ENCODE measurements at places on chromosomes 2 and 18.

DNA sequence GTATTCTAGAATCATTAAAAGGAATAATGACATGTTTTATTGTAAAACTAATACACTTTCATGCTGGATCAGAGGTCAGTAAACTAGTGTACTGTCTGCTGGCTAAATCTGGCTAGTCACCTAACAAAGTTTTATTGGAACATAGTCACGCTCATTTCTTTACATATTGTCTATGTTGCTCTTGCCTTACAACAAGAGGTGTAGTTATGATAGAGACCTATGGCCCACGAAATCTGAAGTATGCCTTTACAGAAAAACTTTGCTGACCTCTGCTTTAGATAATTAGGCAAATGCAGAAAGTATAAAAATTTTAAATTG is 29.9 kb upstream of the SCYGR2 start:
- no peak for DNase-seq

DNA sequence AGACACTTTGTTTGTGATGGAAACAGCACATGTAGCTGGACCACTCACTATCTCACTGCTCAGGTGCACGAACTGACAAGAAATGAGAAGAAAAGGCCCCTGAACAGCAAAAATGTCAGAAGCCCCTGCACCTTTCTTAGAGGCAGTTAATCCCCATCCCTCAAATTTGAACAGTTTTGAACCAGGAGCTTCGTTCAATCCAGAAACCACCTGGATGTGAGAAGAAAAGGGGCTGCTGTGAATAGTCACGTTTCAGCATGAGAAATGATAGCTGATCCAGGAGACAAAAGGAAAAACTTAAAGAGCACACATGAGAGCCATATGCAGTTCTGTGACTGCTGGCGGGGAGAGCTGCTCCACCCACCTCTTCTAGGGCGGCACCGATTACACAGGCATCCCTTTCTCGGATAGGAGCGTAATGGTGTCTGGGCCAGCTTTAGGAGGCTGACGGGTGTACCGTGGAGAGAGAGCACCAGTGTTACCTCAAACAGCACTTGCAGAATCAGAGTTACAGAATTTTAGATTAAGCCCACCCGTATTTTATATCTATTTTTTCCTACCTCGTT is 117.0 kb upstream of the EML6 start:
- DNase-seq: no peak

- DNase-seq: no peak
These were observed 1.9 kb downstream of the CMPK2 start for GRCh38 chr2:6863792-6864191.

DNA sequence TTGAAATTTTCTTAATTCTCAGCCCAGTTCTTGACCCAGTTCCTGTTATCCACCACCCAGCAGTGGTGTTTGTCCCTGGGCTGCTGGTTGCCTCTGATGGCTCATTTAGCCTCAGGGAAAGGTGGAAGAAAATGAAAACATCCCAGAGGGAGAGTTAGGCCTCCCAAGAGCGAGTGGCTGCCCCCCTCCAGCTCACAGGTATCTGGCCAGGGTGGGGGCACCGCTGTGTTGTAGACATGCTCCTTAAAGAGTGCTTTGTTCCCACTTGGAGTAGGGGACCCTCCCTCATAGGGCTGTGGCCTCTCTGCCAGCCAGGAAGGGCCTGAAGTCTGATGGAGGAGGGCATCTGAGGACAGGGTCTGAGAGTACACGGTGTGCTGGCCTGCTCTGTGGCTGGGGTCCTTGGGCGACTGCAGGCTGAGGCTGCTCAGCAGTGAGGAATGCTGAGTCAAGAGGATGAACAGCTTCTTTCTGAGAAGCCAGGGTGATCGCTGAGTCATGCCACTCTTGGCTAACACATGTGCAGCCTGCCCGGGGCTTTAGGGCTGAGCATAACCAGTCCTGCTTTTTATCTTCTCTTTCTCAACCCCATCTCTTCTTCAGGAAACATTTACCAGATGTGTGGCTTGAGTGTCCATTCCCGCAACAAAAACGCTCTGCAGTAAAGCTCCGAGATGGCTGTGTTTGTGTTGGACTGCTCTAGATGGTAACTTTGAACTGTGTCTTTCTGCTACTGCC is 72.3 kb downstream of the IL1R2 start:
- DNase-seq: no peak

DNA sequence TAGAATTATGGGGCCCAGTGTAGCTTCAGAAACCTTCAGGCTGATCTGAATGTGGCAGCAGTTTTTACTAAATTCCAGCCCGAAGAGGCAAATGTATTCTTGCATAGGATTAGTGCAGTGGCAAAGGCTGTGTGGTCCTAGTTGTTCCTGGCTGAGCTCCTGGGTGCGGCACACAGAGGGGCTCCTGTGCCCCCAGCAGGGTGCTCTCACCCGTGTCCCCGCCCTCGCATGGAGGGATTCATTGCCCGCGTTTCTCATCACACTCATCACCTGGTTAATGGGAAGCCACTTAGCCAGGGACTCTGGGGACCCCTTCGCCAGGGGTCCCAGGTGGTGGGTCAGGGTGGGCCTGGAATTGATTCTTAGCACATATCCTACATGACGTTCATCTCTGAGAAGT is 3.9 kb downstream of the KCNG2 start:
- no peak for DNase-seq

DNA sequence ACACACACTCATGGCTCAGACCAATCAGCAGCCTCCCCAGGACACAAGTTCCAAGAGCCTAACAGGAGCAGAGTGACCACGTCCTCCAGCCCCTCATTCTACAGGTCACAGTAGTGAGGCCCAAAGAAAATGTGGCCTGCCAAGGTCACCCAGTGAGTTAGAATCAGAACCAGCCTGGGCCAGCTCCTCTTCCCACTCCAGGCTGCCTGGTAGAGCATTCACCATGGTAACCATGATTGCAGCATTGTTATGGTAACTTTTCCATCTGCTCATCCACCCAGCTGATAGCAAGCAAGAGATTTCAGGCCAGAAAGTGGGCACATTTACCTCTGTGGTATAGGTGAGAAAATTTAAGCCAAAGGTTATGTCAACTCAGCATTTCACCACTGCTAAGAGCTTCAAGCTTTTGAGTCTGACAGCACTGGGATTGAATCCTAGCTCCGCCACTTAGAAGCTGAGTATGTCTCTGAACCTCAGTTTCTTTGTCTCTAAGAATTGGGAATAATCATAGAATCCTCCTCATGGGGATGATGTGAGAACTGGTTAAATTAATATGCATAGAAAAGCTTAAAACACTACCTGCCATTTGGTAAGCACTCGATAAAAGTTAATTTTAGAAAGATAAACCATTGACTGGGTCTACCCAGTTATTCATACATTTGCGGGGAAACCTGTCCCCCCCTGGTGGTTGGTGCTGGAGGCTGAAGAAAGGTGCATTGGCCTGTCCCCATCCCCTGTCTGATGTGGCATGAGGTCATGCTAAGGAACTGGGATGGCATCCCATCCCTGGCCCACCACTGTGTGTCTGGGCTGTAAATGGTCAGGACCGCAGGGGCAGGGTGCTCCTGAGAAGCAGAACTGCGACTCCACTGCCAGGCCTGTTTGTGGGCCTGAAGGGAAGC is 181.5 kb downstream of the KLHL29 start:
- DNase-seq: no peak

DNA sequence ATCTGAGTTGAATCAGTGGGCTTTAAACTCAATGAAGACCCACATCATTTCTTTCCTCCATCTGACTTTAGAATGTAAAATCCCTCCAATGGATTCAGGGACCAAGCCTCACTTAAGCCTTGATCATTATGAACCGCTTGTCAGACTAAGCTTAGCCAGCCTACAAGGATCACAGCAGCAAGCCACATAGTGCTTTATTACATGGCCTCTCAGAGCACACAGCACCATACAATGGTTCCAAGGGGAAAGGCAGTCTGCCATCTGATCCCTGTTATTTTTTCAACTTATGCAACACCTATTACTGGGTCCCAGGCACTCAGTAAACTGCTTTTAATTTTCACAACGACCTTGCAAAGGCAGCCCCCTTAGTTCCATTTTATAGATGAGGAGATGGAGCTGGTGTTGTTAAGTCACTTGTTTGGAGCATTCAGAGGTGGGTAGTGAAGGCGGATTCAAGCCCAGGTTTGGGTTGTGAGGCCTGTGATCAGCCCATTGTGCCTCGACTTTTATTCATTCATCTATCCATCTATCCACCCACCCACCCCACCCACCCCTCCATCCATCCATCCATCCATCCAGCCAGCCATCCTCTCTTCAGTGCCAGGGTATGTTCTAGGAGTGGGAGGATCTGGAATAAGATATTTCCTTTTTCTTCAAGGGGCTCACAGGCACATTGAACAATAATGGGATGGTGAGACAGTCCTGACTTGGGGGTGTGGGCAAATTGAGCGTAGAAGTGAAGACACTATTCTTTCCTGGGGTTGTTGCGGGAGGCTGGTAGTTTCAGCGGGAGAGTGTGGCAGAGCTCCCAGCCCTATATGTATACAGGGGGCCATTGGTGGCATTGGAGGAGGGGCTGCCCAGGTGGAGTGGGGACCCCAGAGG is 141.2 kb downstream of the MYCN start:
- no peak for DNase-seq

- DNase-seq: no peak
These were observed 815 bp downstream of the CEBPZ start for GRCh38 chr2:37230581-37230980.

GRCh38 chr2:149089068-149089467 is 50.6 kb downstream of the LYPD6B start:
- DNase-seq: no peak

GRCh38 chr18:49142216-49142615 is 191.5 kb upstream of the SMAD7 start:
- no peak for DNase-seq

GRCh38 chr2:99841749-99842148 is 300.6 kb downstream of the AFF3 start:
- DNase-seq: no peak

GRCh38 chr18:46678041-46678440 is 21.0 kb upstream of the LOXHD1 start:
- DNase-seq: no peak

GRCh38 chr18:28208712-28209265 is 31.9 kb upstream of the CDH2 start:
- DNase-seq: no peak

DNA sequence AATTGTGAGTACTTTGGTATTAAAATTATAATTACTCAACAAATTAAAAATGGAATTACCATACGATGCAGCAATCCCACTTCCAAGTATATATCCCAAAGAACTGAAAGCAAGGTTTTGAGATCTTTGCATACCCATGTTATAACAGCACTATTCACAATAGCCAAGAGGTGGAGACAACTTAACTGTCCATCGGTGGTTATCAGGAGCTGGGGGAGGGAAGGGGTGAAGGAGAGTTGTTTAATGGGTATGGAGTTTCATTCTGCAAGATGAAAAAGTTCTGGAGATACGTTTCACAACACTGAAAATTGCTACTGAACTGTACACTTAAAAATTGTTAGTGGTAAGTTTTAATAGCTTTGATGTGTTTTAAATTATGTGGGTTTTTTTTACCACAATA is 25.7 kb downstream of the RAB10 start:
- DNase-seq: no peak

DNA sequence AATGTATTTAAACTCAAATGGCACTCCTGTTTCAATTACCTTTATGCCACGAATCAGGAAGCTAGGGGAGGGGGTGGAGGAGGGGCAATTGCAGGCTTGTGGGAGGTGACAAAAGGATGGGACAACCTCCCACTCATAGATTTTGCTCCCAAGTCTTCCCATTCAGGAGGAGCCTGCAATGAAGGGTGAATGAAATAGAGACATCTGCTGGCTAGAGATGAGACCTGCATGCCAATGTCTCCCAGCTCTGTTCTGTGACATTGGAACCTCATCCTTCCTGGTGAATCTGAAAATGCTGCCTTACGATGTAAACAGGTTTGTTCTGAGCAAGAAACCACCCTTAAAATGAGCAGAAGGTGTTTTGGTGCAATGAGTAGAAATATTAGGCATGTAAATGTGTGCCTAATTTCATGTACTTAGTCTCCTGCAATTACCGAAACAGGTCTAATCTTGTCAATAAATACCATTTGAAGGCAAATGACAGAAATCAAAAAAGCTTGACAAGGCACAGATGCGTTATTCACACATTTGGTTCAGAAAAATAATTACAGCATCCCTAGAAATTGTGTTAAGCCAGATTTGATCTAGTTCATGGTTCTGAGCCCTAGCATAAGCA is 2.7 kb upstream of the PID1 start:
- DNase-seq: no peak

GRCh38 chr18:35377875-35378573 is 887 bp upstream of the ZNF396 start:
- no peak for DNase-seq

DNA sequence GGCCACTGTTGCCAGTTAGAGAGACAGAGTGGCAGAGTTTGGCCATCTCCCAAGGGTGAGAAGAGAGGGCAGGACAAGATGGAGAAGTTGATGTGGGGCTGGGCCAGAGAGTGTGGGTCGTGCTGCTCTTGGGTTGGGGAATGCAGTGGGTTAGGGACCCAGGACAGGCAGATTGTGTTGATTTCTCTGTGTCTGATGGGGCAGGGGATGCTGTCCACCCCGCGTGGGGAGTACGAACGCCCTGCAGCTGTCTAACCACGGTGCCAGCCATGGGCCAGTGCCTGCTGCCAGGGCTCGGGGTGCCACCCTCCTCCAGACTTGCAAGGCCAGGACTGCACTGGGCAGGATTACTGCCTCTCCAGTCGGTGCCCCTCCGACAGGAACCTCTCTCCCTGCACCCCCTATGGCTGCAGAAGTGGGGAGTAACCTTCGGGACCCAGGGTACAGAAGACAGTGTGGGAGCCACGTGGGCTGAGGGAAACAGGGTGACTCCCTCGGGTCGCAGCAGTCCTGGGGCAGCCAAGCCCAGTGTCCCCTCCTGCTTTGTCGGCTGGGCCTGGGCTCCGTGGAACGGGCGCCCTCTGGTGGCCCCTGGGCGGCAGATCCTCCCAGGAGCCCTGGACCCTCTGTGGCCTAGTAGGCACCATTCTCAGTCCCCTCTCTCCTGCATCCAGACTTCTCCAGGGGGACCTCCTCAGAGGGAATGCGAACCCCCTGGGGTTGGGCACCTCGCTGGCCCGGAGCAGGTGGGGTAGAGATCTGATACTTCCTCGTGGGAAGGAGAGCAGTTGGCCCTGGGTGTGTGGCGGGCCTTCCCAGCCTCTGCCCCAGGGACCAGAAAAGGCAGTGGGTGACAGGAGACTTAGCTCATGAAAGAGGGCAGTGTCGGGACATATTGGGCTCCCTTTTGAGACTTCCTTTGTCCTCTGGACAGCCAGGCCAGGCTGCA is 2.7 kb downstream of the GPC1 start:
- no peak for DNase-seq

- DNase-seq: no peak
These were observed 4.3 kb downstream of the TMEFF2 start for GRCh38 chr2:192190474-192190873.

- no peak for DNase-seq
These were observed 17.6 kb downstream of the SLC39A10 start for GRCh38 chr2:195674491-195675221.

Data from cortex of kidney (tissue), 1 donor.